ENCODE measurements at places on chromosomes 7 and 10.

DNA sequence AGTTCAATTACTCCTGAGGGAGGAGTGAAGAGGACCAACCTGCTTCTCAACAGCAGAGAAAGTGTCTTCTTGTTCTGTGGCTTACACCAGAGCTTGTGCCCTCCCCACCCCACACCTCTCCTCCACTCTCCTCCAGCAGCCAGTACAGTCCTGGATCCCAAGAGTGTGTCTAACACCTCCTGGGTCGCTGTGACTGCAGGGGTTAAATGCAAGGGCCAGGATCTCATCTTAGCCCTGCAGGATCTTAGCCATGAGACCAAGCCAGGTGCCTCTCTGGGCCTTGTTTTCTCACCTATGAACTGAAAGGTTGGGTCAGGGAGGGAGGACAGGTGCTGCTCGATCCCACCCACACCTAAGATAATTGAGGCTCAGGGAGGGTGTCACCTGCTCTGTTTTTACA is 34.5 kb upstream of the MSRB2 start:
- no peak for DNase-seq

DNA sequence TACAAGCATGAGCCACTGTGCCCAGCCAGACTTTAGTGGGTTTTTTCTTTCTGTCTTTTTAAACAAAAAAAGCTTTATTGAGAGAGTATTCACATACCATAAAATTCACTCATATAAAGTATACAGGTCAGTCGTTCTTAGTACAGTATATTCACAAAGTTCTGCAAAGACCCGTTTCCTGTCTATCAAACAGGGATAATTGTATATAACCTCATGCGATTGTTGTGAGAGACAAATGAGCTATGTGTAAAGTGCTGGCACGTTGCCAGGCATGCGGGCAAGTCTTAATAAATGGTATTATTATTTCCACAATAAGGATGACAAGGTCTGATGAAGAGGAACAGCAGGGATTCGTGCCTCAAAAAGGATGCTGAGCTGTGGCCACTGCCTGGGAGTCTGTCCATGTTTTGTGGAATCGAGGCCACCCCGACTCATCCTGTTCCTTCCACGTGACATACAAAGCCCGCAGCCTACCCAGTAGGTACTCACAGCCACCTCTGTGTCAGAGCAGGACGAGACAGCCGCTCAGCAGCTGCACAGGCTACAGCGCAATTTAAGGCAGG is 51.6 kb downstream of the SMKR1 start:
- DNase-seq: peak; percentile 52

DNA sequence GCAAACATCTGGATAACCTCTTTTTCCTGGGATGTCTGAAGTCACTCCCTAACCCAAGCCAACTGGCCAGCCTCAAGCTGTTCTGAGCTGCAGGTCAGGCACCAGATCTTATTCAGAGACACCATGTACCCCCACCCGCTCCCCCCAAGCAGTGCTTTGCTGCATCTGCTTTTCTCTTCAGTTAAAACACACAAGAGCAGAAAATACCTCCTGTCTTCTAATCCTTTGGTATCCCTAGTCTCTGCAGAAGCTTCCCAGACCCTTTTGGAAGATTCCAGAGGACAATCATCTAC is 3.0 kb downstream of the ZNF488 start:
- DNase-seq: no peak

GRCh38 chr10:70357565-70357964 is 24.9 kb downstream of the LRRC20 start:
- no peak for DNase-seq

GRCh38 chr10:125002047-125002422 is 60.1 kb downstream of the ZRANB1 start:
- no peak for DNase-seq

GRCh38 chr7:17654940-17655339 is 285.4 kb downstream of the SNX13 start:
- no peak for DNase-seq

- DNase-seq: no peak
These were observed 27.8 kb upstream of the ITGB1 start for GRCh38 chr10:32985775-32986350.

- DNase-seq: no peak
These were observed 134.8 kb downstream of the PHTF2 start for GRCh38 chr7:77933394-77933793.

- DNase-seq: no peak
These were observed 63.1 kb upstream of the ASAH2 start for GRCh38 chr10:50314169-50315071.

- DNase-seq: no peak
These were observed 59.5 kb downstream of the ASB13 start for GRCh38 chr10:5606864-5607263.

DNA sequence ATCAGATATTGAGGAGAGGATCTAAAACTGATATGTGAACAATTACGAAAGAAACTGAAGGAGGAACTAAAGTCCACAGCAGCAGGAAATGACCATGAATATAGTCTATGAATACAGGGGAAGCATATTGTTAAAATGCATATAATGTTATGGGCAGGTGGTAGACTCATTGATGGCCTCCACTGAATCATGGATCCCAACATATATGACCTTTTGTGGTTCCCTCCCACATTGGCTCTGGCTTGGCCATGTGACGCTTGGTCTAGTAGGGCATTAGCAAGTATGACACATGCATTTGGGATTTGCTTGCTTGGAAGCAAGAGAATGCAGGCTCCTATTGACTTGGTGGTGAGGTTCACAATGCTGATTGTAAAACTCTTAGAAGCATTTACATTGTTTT is 55.2 kb upstream of the RAB18 start:
- no peak for DNase-seq

- no peak for DNase-seq
These were observed 5.3 kb downstream of the NEUROG3 start for GRCh38 chr10:69567920-69568319.

GRCh38 chr7:150406567-150407421 is 27.7 kb downstream of the ZNF775 start:
- DNase-seq: peak; percentile 48

DNA sequence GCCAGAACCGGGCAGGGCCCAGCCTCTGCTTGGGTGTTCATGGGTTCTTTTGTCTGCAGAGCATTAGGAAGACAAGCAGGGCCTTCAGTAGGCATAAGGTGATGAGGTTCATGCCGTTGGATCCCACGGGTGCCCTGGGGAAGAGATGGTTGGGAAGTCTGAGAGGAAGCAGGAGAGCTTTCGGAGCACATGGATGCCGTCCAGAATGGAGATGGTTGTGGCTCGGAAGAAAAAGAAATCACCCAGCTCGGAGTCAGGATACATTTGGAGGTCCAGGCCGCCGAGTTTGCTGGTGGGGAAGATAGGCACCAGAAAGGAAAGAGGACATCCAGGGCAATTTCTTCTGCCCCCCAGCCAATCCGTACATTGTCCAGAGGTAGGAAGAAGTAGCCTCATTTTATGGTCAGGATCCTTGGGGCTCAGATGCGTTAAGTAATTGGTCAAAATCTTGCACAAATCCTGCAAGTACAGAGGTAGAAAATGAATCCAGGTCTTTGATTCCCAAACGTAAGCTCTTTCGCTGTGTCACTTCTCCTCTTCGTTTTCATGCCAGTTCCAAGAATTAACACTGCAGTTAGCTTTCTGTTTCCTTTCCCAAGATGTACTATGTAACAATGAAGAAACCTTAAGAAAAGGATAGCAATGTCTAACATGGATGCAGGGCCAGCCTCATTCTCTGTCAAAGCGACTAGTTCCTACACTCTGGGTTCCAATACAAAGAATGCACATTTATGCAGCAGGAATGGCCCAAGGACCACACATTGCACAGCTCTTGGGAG is 147.8 kb upstream of the KLF6 start:
- DNase-seq: no peak

GRCh38 chr7:6530626-6531491 is 20.4 kb downstream of the GRID2IP start:
- DNase-seq: peak; percentile 36

GRCh38 chr7:81236560-81236959 is 317.7 kb upstream of the SEMA3C start:
- DNase-seq: no peak

- DNase-seq: no peak
These were observed 30.1 kb downstream of the DENND2A start for GRCh38 chr7:140610204-140611165.

GRCh38 chr10:93604146-93604545 is 3.1 kb upstream of the RBP4 start:
- no peak for DNase-seq

Measured in CD4-positive, alpha-beta T cell treated with Interleukin-4 for 4 hours (primary cell).